ENCODE measurements at places on chromosomes 7 and 10. TPM values are rescaled to one million over a fixed set of nuclear protein-coding genes. Genes with fewer than 3 reads are reported as not detected.
A peak's percentile ranks its signal among the peaks of the same experiment; 100 is the strongest.

DNA sequence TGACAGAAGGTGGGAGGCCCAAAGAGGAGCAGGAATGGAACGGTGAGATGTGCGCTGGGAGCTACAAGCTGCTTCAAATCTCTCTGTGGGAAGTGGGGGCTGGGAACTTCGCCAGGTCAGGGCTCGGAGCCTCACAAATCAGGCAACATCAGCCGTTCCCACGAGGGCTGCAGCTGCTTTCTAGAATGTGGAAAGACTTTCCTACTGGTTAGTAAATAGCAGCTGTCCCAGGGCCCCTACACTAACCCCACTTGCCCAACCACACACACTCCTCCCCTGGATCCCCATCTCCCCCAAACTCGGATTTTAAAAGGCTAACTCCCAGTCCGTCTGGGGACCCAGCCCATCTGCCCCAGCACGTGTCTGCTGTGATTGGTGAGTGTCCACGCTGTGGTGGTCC lies 40.6 kb upstream of the PITRM1 start:
- DNase-seq, result no peak
- no peak overlapping the region for H3K4me3 ChIP-seq
- H3K27me3 ChIP-seq, result peaks cover 6% of the 10 kb centered on the region
- H3K36me3 ChIP-seq, result no peaks in the 10 kb centered on the region
- H3K4me1 ChIP-seq, result no peaks in the 10 kb centered on the region

DNA sequence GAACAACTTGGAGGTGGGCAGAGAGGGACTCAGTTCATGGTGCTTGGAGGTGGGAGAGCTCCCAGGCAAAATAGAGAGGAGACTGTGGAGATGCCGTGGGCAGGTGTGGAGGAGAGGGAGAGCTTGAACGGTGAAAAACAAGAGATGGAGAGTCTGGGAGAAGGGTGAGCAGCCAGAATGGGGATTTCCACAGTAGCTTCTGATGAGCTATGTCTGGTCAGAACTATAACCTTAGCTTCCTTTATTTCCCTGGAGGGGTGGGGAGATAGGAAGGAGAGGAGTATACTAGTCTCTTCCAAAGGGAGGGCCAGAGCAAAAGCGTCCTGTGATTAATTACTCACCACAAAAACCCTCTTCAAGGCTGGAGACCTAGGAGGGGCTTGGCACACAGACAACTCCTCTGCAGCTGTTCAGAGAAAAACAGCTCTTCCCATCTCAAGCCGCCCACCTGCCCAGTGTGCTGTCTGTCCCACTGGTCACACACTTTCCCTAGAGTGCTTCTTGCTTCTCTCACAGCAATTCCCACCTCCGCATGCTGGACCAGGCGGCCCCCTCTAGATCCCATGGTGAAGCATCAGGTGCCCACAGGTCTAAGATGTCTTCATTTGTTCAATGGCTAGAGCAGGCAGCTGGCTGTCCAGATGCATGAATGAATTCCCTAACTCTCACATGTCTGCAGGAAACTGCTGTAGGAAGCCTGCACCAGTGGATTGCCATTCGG lies 41.9 kb downstream of the TAS2R41 start:
- no peak overlapping the region for H3K27ac ChIP-seq
- no peaks in the 10 kb centered on the region for H3K4me1 ChIP-seq
- H3K4me3 ChIP-seq, result no peak overlapping the region
- H3K36me3 ChIP-seq, result no peaks in the 10 kb centered on the region
- no peaks in the 10 kb centered on the region for H3K27me3 ChIP-seq

ST7 gene
- 51.1 TPM for total RNA-seq

- H3K36me3 ChIP-seq, result no peaks in the 10 kb centered on the region
- peak overlapping the region; percentile 15 for H3K27ac ChIP-seq
- no peaks in the 10 kb centered on the region for H3K27me3 ChIP-seq
These were observed 17.2 kb downstream of the STAMBPL1 start for GRCh38 chr10:88896994-88897853.

DNA sequence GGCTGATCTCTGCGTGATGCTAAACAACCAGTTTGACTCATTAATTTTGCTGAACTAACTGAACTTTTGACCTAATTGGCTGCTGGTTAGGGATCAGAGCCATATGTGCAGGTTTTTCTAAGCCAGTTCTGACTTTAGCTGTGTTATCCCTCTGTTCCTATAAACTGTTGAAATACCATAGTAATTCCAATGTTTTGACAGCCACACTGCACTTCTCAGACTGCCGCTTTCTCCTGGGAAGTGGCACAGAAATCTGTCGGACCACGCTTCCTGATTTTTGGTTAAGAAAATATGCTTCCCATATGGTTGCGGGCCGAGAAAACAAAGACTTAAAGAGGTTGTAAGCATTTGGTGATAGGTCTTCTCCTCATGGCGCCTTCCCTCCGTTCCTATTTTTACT lies 42.3 kb downstream of the TBXAS1 start:
- peaks cover 24% of the 10 kb centered on the region for H3K4me1 ChIP-seq
- peak overlapping the region; percentile 46 for H3K27ac ChIP-seq

DNA sequence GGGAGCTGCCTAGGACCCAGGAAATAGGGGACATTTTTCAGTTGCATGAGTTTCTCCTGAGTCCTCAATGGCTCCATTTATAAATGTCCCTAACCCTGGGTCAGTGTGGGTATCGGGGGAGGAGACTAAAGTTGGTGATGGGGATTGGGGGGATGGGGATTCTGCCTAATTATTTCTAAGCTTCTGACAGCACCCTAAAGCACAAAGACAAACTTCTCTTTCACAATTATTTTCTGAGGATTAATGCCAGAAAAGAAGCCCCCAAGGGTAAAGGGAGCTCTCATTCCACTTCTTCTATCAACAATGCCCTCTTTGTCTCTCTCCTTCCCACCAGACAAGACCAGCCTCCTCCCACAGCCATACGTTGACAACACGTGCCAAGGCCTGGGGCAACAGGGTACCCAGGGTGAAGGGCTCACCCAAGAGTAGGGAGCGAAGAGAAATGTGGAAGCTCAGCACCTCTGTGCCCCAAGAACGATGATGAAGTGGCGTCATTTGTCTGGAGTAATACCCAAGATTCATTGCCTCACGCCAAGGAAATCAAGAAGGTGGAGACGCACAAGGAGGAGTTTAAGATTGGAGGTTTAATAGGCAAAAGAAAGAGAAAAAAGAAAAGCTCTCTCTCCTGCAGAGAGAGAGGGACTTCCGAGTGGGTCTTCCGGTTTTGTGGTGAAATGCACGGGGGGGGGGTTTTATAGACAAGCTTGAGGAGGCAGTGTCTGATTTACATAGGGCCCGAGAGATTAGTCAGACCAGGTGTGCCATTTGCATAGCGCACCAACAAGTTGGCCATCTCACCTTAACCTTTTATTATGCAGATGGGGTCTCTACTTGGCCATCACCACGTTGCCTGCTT lies 14.4 kb upstream of the GJC3 start:
- H3K27me3 ChIP-seq, result no peaks in the 10 kb centered on the region
- no peak overlapping the region for H3K4me3 ChIP-seq
- no peaks in the 10 kb centered on the region for H3K4me1 ChIP-seq
- H3K36me3 ChIP-seq, result no peaks in the 10 kb centered on the region
- no peak for DNase-seq

LOXL4 gene
- 4.5 TPM for total RNA-seq

PODXL gene
- 116 TPM for total RNA-seq

DNA sequence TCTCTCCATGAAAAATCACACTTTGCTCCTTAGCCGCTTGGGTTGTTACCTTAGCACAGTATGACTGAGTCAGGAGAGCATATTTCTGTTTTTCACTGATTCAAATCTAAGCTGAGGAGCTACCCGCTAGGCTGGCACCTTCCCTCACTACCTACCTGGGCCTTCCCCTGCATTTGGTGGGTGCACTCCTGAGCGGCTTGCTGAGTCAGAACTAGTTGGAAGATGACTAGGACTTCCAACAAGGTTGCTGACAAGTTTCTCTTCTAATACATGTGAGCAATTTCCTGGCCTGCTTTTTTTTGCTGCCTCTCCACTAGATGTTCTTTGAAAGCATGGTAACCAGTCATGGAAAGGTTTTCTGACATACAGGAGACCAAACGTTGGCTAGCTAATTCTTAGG lies 43.8 kb upstream of the SEC61G start:
- no peaks in the 10 kb centered on the region for H3K4me1 ChIP-seq
- H3K4me3 ChIP-seq, result no peak overlapping the region
- H3K27me3 ChIP-seq, result no peaks in the 10 kb centered on the region
- no peak for DNase-seq
- H3K27ac ChIP-seq, result no peak overlapping the region

IL2RA gene
- 2.9 TPM for total RNA-seq

SP8 gene
- not detected for total RNA-seq

LRRC18 gene
- total RNA-seq, result 3.3 TPM

DNA sequence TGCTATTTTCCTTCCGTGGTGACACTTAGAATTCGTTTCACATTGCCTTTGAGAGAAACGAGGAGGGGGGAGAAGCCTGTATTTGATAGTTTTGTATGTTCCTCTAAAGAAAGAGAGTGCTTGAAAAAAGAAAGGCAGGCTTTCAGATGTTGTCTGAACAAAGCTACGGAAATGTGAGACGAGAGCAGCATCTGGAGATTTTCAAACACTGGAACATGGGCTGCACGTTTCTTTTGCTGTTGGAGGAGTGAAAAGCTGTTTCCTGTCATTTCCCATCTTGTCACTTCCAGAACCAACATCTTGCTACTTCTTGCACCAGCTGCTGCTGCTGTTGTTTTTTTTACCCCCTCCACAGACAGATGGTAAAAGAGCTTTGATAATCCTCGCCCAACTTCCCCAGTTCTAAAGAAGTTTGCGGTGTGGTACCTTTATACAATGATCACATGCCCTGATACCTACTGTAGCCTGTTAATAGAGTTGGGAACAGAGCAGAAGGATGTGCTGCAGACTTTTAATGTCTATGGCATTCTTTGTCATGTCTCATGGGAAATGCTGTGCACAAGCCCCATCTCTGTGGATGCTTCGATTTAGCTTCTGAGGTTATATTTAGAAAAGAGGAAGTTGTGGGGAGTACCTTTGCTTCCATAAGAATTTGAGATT lies 408.1 kb downstream of the AUTS2 start:
- DNase-seq, result no peak
- H3K27me3 ChIP-seq, result no peaks in the 10 kb centered on the region
- no peak overlapping the region for H3K27ac ChIP-seq
- H3K4me3 ChIP-seq, result no peak overlapping the region

DNA sequence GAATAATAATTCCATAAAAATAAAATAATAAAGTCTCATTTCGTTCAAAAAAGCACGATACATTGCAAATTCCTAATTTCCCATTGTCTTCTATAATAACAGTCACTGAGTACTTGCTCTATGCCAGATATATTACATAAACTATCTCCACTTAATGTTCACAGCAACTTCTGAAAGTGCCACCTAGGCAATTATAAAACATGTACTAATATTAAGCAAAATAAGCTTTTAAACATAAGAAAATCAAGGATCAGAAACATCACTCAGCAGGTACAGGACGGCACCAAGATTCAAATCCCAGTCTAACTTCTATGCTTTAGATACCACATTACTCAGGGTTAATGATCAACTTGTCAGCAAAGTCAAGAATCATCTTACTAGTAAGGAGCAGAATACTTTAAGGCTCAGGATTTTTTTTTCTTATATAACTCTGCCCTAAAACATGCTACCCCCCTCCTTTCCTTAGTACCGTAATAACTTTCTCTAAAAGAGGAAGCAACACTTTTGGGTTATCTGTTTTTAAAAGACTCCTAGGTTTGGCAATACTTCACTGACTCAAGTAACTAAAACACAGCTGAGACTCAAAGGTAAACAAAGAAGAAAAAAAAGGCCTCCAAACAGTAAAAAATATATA lies 51.3 kb downstream of the USP6NL start:
- no peaks in the 10 kb centered on the region for H3K27me3 ChIP-seq
- DNase-seq, result no peak
- H3K36me3 ChIP-seq, result no peaks in the 10 kb centered on the region

DNA sequence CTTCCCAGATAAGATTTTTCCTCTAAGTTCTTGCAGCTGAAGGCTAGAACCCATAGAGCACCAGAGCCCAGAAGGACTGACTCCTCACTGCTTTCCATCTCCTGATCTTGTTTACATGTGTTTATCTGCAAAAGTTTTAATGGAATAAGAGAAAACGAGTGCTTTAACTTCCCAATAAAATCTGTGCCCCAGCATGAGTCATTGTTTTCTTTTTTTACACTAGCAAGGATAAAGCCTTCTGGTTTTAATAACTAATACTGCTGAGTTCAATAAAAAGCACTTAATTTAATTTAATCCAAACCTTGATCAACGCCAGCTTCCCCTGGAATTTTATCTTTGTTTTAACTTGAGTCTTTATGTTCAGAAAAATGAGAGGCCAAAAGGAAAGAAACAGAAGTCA lies 227.6 kb downstream of the HPSE2 start:
- no peaks in the 10 kb centered on the region for H3K27me3 ChIP-seq
- H3K4me1 ChIP-seq, result no peaks in the 10 kb centered on the region
- DNase-seq, result no peak
- H3K27ac ChIP-seq, result no peak overlapping the region
- no peaks in the 10 kb centered on the region for H3K36me3 ChIP-seq

GRCh38 chr7:157028199-157028903 lies 17.9 kb upstream of the MNX1 start:
- no peaks in the 10 kb centered on the region for H3K4me1 ChIP-seq
- H3K27ac ChIP-seq, result no peak overlapping the region
- H3K4me3 ChIP-seq, result no peak overlapping the region
- no peaks in the 10 kb centered on the region for H3K36me3 ChIP-seq

VAX1 gene
- not detected for total RNA-seq

- H3K36me3 ChIP-seq, result no peaks in the 10 kb centered on the region
- no peak overlapping the region for H3K27ac ChIP-seq
- H3K4me3 ChIP-seq, result no peak overlapping the region
- H3K4me1 ChIP-seq, result no peaks in the 10 kb centered on the region
- no peaks in the 10 kb centered on the region for H3K27me3 ChIP-seq
- no peak for DNase-seq
These were observed 286.5 kb upstream of the SORCS1 start for GRCh38 chr10:107451047-107451446.

DNA sequence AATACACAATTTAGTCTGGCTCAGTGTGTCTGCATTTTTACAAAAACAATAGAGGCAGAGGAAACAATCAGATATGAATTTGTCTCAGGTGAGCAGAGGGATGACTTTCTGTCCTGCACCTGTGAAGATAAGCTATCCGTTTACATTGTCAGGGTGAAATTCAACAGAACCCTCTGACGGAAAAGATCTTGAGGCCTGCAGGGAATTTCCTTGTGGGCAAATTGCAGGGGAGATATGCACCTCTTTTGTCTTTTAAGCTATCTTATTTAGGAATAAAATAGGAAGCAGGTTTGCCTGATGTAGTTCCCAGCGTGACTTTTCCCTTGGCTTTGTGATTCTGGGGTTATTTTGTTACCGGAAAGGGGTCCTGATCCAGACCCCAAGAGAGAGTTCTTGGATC lies 325.1 kb downstream of the GALNT17 start:
- H3K27me3 ChIP-seq, result no peaks in the 10 kb centered on the region
- H3K4me3 ChIP-seq, result no peak overlapping the region
- H3K4me1 ChIP-seq, result no peaks in the 10 kb centered on the region
- no peaks in the 10 kb centered on the region for H3K36me3 ChIP-seq

Data from lower lobe of right lung (tissue), 2 donors.